SK-MEL-5 (cell line): ENCODE measurements at places on chromosomes 3 and 15. TPM values are rescaled to one million over a fixed set of nuclear protein-coding genes. Genes with fewer than 3 reads are reported as not detected.

DNA sequence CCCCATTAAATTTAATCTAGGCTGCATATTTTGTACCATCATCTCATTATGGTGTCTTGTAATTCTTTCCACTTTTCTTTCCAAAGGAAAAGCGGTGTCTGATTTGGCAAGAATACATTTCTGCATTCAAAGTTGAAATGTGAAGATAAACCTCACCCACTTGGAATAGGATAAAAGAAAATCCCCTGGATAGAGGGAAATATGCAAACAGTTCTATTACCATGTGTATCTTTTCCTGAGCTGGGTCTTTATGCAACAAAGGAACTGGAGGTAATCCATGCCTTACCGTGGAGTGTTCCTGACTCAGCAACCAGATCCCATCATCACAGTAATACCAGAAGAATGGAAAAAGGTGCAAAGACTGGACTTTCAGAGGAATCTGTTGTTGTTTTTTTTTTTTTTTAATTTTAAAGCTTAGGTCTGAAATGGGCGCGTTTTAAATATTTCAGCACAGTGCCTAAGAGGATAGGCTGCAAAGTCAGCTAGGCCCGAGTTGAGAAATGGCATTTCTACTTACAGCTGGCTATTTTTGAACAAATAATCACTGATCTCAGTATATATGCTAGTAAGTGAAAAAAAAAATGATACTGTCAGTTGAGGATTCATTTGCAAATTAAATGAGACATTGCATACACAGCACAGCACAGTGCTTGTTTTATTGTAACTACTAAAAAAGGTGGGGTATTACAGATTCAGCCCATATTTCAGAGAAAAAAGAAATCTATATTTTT lies 55.5 kb upstream of the ADAMTS9 start:
- no peak for DNase-seq

DNA sequence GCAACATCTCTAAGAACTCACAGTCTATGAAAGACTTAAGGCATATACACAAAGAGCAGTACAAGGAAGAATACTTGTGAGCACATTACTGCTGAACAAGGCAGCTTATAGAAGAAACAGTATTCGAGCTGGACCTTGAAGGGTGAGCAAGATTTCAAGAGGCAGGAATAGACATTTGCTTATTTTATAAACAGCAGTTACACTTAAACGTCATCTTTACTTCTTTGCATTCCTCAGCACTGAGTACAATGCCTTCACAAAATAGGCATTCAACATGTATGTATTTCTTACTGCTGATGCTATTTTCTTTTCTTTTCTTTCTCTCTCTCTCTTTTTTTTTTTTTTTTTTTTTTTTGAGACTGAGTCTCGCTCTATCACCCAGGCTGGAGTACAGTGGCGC lies 205.8 kb downstream of the ZIC4 start:
- no peak for DNase-seq

- DNase-seq, result peak; percentile 26
Measured at GRCh38 chr3:45816544-45816943, 20.2 kb upstream of the SLC6A20 start.

GRCh38 chr3:43011638-43012037 lies 32.5 kb downstream of the GASK1A start:
- DNase-seq, result no peak

GRCh38 chr3:133038089-133038730 lies at the start of gene TMEM108:
Gene TMEM108 (plus strand): TSS chr3:133038391.
- DNase-seq, result peak; percentile 58

DNA sequence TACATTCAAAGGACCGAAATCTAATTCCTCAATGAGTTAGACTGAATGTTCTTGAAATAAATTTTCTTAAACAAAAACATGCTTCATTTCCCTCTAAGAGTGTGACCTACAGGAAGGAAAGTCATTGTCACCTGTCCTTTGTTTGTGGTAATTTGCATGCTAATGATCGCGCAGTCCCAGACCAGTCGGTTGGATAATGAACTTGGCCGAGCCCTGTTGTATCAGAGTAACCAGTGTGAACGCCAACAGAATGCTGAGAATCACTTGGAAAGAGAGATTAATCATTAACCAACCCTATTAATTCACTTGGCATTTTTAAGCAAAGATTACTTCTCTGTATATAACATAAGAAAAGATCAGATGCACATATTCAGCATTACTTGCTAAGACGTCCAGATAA lies 8.1 kb upstream of the ARNT2 start:
- DNase-seq, result no peak

- no peak for DNase-seq
Measured at GRCh38 chr3:25335356-25335755, 92.7 kb upstream of the RARB start.

- DNase-seq, result no peak
Measured at GRCh38 chr15:85690561-85691231, 104.0 kb downstream of the KLHL25 start.

GRCh38 chr3:26655231-26655630 lies 32.7 kb downstream of the LRRC3B start:
- no peak for DNase-seq

GRCh38 chr3:141405591-141405990 lies 37.3 kb downstream of the ZBTB38 start:
- DNase-seq, result no peak

DNA sequence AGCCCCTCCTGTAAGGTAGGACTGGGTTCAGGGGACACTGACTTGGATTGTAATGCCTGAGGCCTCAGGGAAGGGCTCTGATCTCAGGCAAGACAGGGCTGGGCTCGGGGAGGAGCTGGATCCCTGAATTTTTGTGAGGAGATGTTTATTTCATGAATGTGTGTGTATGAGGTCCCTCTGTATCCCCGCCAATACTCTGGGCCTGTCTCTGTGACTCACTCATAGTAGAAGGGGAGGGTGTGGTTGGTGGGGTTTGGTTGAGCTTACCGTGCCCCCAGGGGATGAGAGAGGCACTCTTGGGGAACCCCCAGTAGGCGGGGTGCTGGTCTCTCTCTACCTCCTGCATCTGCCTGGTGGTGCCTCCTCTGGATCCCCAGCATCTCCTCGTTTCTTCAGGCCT lies 28.1 kb downstream of the RPSA start:
- no peak for DNase-seq

DNA sequence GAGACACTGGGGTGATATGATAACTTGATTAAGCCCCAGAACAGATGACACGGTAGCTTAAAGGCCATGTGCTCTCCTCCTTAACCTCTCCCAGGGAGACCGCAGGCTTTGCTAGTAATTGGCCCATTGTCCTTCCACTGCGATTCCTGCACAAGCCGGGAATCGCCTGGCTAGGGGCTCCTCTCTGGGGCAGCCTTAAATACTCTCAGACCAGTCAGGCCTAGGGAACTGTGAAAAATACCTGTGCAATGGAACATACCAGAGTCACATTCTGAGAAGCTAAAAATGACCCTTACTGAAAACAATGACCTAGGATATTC lies 56.3 kb downstream of the CPN2 start:
- no peak for DNase-seq

DNA sequence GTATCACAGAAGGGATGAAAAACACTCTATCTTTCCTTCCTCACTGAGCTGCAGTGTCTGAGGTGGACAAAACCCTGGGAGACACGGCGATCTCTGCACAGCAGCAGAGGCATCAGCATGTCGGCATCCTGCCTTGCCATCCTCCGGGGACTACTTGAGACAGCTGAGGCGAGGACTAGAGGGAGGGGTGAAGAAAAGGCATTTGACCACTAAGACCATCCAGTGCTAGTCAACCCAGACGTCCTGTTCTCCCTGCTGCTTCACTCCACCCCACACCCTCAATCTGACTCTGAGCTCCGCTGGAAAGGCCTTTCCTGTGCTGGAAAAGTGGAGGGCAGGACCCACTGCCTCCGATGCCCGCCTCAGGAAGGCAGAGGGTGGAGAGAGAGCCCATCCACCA lies 67.3 kb downstream of the VGLL4 start:
- DNase-seq, result no peak

DNA sequence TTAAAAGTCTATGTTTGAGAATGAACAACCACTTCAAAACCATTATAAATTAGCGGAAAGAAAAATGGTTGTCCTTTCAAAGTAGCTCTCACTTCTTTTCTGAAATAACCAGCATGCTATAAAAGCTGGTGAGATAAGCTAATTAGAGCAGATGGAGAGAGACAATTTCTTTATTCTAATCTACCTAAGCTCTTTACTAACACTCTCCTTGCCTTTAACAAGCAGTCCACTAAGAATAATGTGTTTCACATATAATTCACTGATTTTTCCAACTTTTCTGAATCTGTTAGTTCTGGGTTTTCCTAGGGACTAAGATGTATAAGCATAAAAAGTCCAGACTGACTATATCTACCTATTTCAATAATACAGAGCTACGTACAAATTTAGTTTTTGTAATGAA lies at the start of gene IMPG2:
Gene IMPG2 (minus strand): TSS at position 101 of the 400 bp plus-strand sequence. CDS start 203 bp downstream, outside the sequence.
- no peak for DNase-seq

- no peak for DNase-seq
Measured at GRCh38 chr15:55937040-55937439, 56.4 kb downstream of the NEDD4 start.

DNA sequence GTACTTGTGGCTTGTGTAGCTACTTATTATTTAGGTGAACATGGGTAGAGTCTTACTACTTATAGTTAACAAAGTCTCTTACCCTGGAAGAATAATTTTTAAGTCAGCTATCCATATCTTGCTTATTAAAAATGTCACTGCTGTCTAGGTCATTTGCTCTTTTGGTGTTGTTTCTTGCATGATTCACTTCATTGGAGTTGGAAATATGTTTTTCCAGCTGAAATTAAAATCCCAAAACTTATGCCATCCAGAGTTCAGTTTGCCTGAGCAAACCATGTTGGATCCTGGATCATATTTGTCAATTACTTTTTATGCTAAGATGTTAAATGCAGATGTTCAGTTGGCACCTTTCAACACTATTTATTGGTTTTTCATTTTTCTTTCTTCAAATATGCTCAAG lies 421.0 kb upstream of the RBMS3 start:
- no peak for DNase-seq

DNA sequence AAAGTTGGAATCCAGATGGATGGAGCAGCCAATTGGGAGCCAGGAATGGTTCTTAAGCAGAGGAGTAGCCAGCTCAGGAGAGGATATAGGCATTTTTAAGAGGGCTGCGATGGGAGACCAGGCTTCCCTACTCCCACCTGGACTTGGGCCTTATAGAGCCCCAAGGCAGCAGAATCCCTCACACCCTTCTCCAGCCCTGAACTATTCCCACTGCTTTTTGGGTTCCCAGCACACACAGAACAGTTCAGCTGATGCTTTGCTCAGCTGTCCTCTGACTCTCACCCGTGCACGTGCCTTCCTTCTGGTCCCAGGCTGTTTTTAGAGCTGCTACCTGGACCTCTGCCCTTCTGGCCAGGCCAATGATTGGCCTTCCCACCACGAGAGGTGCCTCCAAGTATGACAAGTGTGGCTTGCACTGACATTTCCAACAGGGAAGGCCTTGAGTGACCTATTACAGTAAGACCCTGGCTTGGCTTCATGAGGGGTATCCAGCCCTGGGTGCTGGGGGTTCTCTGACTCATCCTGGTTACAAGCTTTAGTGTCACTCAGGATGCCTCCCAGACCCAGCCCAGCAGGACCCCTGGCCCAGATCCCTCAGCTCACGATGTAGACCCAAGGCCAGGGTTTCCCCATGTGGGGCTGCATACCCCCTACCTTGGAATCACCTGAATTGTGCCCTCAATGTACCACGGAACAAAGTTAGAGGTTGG lies 25.2 kb downstream of the NOX5 start:
- DNase-seq, result no peak

DNA sequence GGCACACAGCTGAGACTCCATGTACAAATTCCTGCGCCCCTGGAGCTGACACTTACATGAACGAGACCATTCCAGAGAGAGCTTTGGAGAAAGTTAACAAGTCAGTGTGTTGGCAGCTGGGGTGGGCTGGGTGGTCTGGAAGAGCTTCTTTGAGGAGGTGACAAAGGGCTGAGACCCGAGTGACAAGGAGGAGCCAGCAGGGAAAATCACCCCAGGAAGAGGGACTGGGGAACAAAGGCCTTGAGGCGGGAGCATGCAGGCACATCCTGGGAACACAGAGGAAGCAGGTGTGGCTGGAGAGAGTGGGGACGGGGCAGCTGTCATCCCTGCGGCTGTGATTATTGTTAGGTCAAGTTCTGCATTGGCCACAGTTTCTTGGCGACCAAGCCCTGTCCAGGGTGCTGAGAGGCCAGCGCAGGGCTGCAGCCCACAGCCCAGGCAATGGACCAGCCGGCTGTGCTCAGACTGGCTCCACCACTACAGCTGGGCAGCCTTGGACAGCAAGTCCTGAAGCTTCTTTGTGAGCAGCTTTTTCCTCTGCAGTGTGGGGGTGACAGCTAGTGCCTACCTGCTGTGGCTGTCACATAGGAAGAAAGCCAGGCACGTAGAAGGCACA lies 34.2 kb upstream of the PRR23E start:
- no peak for DNase-seq

DNA sequence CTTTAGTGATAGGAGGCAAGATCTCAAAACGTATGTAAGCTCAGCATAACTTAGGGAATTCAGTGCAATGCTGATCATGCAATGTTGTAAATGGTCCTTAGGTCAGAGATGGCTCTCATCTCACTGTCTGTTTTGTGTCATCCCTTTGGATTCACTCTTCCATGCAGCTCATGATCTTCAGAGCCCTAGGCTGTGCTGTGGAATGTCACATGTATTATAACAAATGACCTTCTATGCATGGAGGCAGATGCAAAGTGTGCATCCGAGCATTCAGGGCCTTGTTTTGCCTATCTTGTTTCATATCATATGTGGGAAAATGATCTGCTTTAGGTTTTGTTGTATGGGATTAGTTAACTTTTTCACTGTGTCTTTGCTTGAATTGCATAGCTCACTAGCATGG lies 40.5 kb upstream of the PDZRN3 start:
- DNase-seq, result peak; percentile 26

- DNase-seq, result no peak
Measured at GRCh38 chr15:66089049-66089448, 164.5 kb downstream of the MEGF11 start.

DNA sequence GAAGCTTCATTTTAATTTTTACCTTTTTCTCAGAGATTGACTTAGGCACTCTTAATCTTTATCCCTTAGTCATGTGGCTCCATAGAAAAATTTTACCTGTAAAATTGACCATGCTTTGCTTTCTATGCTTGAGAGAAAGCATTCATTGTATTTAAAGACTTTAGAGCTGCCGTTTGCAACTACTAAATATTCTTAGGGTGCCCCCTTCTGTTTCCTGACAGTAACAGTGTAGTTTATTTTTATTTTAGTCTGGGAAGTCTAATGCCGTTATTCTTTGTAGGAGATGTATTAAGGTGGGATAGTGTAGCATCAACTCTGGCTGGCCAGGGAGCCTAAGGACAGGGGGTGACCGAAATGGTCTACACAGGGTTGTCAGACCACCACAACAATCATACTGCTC lies 84.5 kb upstream of the SYNPR start:
- peak; percentile 63 for DNase-seq

- no peak for DNase-seq
Measured at GRCh38 chr3:75110741-75111140, 496.3 kb upstream of the CNTN3 start.

PTX3 gene
- total RNA-seq, result not detected in 2 replicates

GOLGA6L7 gene
- total RNA-seq, result not detected in 2 replicates

ZDHHC23 gene
- 3.9 and 5.4 TPM in 2 replicates for total RNA-seq

DET1 gene
- total RNA-seq, result 7.6 and 9.6 TPM in 2 replicates

GRK7 gene
- not detected in 2 replicates for total RNA-seq

TRANK1 gene
- total RNA-seq, result 4.0 and 5.6 TPM in 2 replicates

HDDC3 gene
- 17.0 and 17.6 TPM in 2 replicates for total RNA-seq
